ENCODE measurements at places on chromosomes 7 and 10.

GRCh38 chr10:97335188-97335619 lies 675 bp upstream of the FRAT2 start:
- DNase-seq = peak; percentile 36

DNA sequence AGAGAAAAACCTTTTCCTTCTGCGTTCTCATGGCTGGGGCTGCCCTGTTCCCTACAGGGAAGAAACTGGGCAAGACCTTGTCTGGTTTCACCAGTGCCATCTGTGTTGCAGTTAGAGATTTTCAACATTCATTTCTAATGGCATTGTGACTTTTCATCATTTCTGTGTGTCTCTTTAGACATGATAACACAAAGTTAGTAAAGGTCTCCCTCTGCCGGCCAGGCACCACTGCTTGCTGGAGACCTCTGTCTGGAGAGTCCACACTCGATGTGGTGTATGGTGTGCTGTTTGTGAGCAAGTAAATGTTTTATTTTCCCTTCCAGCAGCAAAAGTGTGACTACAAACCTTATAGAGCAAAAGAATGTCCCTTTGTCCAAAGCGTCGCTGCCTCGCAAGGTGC lies 213.5 kb downstream of the PAXIP1 start:
- no peak for DNase-seq

DNA sequence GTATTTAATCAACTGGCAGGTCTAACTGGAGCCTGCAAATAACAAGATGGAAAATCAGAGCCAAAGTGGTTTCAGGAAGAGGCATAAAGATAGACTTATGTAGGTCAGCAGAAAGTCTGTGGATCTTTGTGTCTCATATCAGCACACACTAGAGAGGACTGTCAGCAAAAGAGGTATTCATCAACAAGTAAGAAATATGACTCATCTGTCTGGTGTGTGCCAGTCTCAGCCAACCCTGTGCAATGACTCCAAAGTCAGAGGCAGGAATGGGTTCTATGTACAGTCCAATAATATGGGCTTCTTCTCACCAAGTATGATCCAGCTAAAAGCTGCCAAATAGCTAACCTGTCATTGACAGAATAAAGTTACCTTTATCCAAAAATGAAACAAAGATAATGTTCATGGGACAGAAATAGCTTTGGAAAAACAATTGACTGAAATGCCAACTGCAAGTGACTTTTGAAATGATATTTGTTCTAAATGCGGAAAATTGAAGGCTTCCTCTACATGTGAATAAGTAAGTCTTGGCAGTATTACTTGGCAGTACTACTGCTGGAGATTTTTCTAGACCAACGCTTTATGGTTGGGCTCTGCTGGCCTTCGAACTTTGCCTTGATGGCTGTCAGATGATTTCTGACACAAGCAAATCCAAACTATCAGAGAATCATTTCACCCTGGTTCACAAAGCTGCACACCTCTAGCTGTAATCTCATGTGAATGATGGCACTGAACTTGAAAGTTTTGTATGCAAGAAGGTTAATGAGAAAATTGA lies 272.3 kb upstream of the SEMA3C start:
- no peak for DNase-seq

- no peak for DNase-seq
These were observed 115.8 kb upstream of the ITGB1 start for GRCh38 chr10:33073641-33074415.

DNA sequence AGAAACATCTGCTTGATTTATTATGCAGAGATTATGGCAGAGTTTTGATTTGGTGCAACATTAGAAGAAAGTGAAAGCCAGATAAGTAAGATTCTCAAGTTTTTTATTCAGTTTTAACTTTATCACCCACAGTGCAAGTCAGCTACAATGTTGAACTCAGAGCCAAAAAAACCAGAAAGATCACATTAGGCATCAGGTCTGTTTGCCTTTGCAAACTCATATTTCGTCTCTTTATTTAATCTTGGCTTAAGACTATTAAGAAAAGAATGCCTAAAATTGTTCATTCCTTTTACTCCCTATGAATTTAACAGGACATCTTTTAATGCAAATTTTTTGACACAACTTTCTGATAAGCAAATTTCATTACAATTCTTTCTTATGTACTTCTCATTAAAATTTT lies 76.0 kb upstream of the TMEM26 start:
- DNase-seq = no peak

DNA sequence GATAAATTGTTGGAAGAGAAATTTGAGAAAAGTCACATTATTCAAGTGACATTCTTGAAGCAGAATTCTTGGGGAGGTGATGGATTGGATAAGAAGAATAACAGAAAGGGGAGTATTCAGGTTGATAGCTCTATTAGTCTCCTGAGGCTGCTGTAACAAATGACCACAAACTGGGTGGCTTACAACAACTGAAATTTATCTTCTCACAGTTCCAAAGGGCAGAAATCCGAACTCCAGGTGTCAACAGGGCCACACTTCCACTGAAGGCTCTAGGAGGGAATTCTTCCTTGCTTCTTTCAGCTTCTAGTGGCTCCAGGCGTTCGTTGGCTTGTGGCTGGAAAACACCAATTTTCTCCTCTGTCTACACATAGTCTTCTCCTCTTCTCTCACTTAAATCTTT lies 99.8 kb downstream of the TES start:
- no peak for DNase-seq

- DNase-seq = peak; percentile 44
These were observed 23.0 kb downstream of the AMZ1 start for GRCh38 chr7:2710901-2711551.

DNA sequence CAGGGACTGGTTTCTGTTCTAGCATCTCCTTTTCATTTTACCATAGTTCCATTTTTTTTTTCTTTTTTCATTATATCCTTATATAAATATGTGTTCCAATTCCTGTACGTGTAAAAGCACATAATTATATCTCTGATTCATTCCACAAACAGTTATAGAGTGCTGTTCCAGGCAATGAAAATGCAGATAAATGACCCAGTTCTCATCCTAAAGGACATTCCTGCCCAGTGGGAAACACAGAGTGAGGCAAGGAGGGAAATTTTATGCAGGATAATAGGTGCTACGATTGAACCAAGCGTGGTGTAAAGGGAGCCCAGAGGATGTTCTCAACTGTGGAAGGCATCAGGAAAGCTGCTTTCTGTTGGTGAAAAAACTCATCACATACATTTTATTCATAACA lies 408.1 kb downstream of the GATA3 start:
- DNase-seq = no peak

DNA sequence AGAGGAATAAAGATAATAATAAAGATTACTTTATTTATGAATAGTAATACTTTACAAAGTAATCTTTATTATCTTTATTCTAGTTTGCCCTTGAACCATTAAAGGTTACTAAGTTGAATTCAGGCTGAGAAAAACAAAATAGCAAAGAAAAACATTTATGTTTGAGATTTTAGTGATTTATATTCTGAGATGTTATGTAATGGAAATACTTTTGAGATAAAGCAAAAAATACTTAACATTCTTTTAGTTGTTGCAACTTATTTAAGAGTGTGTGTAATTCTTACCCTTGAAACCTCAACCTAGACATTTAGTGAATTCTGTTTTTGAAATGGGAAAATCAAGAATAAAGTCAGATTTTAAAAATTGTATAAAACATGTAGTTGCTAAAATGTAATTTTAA lies 40.0 kb downstream of the MINPP1 start:
- DNase-seq = no peak

DNA sequence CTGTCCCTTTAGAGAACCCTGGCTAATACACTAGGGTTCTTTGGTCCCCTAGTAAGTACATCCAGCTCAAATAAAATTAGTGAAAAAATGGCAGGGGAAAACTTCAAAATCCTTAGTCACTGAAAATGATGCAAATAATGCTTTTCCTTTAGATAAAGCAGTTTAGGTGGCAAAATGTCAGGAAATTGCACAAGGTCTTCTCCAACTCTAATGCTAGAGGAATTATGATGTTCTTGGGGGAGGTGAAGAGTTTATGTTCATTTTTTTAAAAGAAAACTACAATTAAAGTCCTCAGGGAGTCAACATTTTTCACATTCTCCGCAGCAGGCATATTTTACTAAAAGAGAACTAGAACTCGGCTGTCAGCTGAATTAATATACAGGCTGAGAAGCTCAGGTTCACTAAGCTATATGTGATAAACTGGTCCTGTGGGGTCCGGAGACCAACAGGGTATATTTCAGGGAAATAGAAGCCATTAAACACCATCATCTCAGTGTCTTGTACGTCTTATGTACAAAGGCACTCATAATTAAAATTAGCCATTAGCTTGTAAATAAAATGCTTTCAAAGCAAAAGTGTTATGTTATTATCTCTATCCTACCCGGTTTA lies 1164.7 kb upstream of the AUTS2 start:
- DNase-seq = no peak

DNA sequence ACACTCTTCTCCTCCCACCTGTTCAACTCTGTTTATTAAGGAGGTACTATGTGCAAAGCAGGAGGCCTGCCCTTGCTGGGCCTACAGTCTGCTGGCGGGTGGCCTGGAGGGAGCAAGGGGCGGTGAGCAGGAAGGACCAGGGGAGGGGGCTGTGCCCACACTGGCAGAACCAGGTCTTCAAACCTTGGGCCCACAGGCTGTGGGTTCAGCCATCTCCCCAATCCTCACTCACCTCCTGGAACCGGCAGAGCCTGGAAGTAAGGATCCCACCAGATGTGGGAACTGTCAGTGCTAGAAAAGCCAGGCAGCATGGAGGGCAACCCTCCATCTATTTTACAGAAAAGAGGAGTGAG lies 50.8 kb downstream of the CAMK2B start:
- DNase-seq = no peak

DNA sequence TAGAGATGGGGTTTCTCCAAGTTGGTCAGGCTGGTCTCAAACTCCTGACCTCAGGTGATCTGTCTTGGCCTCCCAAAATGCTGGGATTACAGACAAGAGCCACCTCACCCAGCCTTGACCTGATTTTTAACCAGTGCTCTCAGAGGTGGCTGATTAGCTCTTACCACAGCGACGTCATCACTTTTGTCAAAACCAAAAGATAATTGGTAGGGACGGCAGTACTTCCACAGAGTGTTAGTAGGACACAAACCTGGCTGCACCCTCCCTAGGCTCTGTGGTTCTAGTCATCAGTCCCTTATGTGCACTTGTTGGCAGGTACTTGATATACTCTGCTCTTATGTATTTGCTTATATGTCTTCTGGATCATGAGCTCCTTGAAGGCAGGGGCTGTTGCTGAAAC lies 74.0 kb downstream of the GPR141 start:
- DNase-seq = no peak

GRCh38 chr10:29608476-29609301 lies 26.1 kb downstream of the SVIL start:
- DNase-seq = no peak

DNA sequence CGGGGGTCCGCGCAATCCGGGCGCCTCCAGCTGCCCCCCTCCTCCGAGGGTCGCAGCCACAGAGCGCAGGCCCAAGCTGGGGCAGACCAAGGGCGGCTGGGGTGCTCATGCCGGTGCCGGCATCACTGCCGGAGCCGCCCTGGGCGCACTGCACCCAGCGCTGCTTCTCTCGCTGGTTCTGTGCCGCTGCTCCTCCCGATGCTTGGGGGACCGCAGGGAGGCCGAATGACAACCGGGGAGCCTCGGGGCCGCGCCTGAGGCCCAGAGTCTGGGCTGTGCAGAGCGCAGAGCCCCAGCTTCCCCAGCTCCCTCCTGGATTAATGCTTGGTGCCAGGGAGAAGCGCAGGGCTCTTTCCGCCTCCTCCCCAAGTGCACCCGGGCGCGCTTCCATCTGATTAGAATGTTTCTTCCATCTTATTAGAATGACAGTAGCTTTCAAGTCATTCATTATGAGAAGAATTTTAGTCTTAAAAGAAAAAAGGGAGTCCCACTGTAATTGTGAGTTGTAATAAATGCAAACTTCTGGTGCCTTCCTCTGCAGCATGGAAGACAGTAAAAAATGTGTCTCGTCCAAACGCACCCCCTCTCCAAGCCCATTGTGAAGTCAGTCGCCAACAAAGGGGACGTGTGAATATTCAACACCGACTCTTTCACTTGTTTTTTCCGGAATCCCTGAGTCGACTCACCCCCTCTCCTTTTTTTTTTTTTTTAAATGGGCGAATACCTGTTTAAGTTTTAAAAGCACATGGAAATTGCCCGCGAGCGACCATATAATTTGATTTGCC lies 19.5 kb upstream of the PTF1A start:
- no peak for DNase-seq

GRCh38 chr7:117555260-117555659 lies 75.4 kb downstream of the CFTR start:
- DNase-seq = no peak

- peak; percentile 70 for DNase-seq
These were observed 134.3 kb downstream of the PRKCQ start for GRCh38 chr10:6445671-6446316.

DNA sequence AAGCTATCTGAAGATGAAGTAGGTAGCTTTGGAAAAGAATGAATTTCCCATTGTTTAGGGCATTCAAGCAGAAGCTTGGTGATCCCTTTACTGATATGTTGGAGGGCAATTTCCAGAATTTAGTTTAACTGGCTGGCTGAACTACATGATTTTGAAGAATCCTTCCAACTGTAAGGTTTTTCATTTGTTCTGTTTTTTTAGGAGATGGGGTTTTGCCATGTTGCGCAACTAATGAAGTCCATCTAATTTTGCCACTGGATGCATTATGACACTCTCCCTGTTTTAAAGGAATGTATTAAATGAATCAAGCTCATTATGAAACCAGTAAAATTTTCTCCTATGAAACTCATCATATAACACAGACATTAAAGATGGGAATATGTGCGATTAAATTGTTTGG lies 6.1 kb upstream of the DDX50 start:
- DNase-seq = no peak

- DNase-seq = no peak
These were observed 928.0 kb upstream of the POT1 start for GRCh38 chr7:125857606-125858005.

GRCh38 chr10:82211346-82211745 lies 336.4 kb downstream of the NRG3 start:
- DNase-seq = no peak

- DNase-seq = no peak
These were observed 80.2 kb downstream of the FAM241B start for GRCh38 chr10:69710008-69710888.

DNA sequence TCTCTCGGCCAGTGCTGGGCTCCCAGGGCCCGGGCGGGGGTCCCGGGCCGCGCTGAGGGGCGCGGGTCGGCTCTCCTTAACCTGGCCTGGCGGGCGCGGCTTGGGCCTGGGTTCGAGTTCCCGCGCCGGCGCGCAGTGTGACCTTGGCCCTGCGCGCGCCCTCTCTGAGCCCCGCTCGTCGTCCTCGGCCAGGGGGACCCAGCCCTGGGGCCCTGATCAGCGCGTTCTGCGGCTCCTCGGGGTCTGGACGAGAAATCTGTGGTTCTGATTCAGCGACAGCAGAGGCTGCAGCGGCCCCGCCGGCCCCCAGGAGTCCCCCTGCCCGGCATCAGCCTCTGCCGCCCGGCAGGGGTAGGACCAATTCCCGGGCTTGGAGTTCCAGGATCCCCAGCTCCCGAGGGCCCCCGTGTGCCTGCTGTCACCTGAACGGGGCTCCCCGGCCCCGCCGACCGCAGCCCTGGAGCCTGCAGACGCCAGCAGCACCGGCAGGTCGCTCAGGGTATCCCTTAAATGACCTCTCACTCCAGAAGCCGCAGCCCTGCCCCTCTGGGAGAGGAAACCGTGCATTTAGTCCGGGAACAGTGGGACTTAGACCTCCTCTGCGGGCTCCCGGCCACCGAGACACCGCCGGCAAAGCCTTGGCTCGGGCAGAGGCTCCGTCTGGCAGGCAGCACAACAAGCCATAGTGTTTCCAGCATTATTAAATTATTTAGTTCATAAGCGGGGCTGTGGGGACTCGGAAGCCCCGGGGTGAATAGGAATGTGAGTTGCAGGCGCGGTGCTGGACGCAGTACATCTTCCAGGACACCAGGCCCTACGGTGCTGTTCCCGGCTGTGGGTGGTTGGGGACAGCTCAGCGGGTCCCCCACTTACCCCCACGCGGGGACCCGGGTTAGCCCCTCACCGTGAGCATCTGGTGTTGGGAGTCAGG lies 572 bp downstream of the CHST12 start:
- peak; percentile 60 for DNase-seq
